ENCODE measurements at places on chromosomes 16 and 17.

- DNase-seq, result no peak
Measured at GRCh38 chr16:83651871-83652270, 155.9 kb upstream of the HSBP1 start.

DNA sequence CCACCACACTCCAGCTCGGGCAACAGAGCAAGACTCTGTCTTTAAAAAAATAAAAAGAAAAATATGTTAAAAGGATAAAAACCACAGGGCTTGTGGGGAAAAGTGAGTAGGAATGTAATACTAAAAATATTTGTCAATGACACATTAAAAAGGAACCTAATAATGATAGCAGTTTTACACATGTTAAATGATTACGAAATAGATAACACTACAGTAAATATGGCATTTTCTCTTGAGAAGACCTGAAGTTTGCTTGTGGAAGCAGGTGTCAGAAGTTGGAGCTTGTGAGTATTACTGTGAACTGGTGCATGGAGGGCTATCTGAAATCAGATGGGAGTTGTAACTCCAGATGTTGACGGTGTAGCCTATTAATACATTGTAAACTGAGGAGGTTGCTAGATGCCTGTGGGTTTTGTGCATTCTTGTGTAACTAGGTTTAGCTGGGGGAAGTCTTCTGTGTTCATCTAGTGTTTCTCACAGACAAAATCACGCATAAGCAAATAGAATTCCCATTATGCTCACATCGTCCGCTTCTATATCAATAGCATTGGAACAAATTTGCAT, 44.2 kb upstream of the CLEC18A start:
- DNase-seq, result no peak

DNA sequence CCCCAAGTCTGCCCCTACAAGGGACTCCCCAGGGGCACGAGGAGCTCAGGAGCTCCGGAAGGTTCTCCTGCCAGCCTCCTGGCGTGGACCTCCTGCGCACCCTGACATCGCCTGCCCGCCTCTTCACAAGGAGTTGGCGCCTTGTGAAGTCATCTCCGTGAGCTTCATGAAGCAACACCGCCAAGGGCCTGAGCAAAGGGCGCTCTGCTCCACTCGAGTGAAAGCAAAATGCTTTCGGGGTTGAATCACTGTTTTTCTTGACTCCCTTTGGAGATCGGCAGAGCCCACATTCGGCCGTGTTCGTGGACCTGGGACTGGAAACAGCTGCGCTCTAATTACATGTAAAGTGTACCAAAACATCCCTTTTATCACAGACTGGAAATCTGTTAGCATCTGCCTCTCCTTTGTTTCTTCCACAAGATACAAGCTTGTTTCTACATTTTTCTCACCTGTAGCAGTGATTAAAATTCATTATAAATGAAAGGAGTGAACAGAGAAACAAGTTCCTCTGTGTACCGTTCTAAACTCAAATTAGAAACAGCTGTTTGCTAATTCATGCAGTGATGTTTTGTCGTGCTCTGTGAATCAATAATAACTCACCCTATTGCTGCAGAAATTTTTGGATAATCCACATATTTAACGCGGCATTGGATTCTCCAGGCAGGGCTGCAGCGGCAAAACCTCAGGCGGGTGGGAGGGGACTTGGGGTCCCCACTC, 203.3 kb downstream of the ZNF423 start:
- DNase-seq, result no peak

- DNase-seq, result no peak
Measured at GRCh38 chr17:32541640-32542039, 54.8 kb downstream of the CDK5R1 start.

- no peak for DNase-seq
Measured at GRCh38 chr17:55926276-55926990, 175.6 kb downstream of the PCTP start.

- no peak for DNase-seq
Measured at GRCh38 chr17:34370997-34371395, 8.0 kb upstream of the CCL1 start.

GRCh38 chr16:31356566-31357323, 1.8 kb downstream of the ITGAX start:
- no peak for DNase-seq

All from CD4-positive, alpha-beta T cell treated with Interleukin-17A for 1 hour (primary cell).